ENCODE measurements at places on chromosomes 12 and 14.

- DNase-seq: no peak
Observed at GRCh38 chr12:33676866-33677265, 237.2 kb upstream of the SYT10 start.

DNA sequence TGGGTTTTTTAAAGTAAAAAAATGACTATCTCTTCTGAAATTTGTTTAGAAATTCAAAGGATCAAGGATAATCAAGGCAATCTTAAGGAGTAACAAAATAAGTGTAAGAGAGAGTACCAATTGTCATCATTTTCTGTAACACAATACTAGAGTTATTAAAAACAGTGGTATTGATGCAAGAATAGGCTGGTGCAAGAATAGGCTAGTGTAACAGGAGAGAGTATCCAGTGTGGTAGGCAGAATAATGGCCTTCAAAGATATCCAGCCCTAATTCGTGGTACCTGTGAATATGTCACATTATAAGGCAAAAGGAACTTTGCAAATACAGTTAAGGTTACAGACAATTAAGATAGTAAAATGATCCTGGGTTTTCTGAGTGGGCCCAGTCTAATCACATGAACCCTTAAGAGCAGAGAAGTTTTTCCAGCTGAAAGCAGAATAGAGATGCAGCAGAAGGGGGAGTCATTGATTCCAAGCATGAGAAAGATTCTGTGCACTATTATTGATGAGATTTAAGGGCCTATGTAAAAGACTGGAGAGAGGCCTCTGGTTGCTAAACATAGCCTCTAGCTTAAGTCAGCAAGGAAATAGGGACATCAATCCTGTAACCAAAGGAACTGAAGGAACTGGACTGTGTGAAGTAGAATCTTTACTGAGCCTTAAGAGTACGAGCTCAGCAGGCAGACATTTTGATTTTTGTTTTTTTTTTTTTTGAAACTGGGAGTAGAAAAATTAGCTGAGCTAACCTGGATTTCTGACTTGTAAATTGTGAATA is 134.1 kb downstream of the GPHN start:
- DNase-seq: no peak

DNA sequence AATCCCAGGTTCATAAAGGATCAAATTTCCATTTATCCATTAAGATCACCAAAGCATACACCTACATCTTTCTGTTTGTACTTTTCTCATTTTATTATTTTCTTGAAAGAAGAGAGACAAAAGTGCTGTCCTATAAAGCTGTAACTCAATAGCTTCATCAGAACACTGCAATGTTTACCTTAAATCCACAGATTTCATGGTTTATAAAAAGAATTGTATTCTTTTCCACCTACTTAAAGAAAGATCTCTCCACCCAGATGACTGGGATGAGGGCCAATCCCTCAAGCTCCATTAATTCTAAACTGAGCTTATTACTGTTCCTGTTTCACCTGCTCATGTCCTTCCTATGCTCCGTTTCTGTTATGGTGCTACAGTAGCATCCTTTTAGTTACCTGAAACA is 470.6 kb downstream of the BCAT1 start:
- no peak for DNase-seq

- DNase-seq: no peak
Observed at GRCh38 chr14:56801920-56802319, 8.4 kb downstream of the OTX2 start.

DNA sequence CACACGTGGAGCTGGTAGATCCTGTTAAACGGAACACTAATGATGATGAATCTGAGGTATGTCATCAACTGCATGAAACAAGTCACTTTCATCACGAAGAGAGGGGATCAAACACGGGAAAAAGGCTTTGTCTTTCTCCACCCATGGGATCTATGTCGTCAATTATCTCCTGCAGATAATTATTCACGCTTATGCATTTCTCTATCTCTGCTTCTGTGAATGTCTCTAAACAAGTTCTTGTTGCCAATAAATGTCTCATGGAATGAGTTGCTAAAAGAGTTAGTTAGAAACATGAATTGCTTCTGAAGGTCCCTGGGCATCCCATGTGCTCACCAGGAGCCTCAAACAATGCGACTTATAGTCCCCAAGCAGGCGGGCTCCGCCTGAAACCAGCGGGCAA is 1228.2 kb upstream of the TMEM132C start:
- DNase-seq: no peak

- DNase-seq: no peak
Observed at GRCh38 chr12:10147714-10148403, 17.9 kb upstream of the CLEC7A start.

DNA sequence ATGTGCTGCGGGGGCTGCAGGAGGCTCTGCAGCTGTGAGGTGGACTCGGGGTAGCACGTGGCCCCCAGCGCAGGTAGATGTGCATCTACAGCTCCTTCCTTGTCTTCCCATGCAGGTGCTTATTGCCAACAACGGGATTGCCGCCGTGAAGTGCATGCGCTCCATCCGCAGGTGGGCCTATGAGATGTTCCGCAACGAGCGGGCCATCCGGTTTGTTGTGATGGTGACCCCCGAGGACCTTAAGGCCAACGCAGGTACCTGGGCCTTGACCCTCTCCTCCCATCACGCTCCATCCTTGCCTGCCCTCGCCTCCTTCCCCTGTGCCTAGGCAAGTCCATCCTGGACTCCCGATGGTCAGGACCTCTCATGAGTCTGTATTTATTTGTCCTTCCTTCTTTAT is 51.4 kb downstream of the ACACB start:
- DNase-seq: no peak
